ENCODE measurements at places on chromosomes 6 and 20. TPM values are rescaled to one million over a fixed set of nuclear protein-coding genes. Genes with fewer than 3 reads are reported as not detected.

The SLC17A4 gene
- not detected for polyA plus RNA-seq

The PPP1R14C gene
- 0.11 TPM for polyA plus RNA-seq

The ECT2L gene
- not detected for polyA plus RNA-seq

The IMPG1 gene
- polyA plus RNA-seq = not detected

The TGM2 gene
- 313 TPM for polyA plus RNA-seq

The SRMS gene
- not detected for polyA plus RNA-seq

The CD109 gene
- 14.7 TPM for polyA plus RNA-seq

The C4A gene
- 5.9 TPM for polyA plus RNA-seq

The SLC26A8 gene
- not detected for polyA plus RNA-seq

The SLC22A16 gene
- polyA plus RNA-seq = not detected

The ZSWIM1 gene
- polyA plus RNA-seq = 6.0 TPM

The DEFB114 gene
- not detected for polyA plus RNA-seq

The NAA20 gene
- polyA plus RNA-seq = 34.5 TPM

The CLIC5 gene
- polyA plus RNA-seq = not detected

The ARMC2 gene
- 2.4 TPM for polyA plus RNA-seq

The SPAG4 gene
- polyA plus RNA-seq = 11.4 TPM

The SLC35F1 gene
- 0.02 TPM for polyA plus RNA-seq

The BMP5 gene
- polyA plus RNA-seq = not detected

The RNF217 gene
- polyA plus RNA-seq = 18.6 TPM

The GPR63 gene
- 0.38 TPM for polyA plus RNA-seq

The SYCP2 gene
- polyA plus RNA-seq = 1.2 TPM

The ID4 gene
- 2.2 TPM for polyA plus RNA-seq

The PHACTR3 gene
- polyA plus RNA-seq = not detected

The BTN1A1 gene
- polyA plus RNA-seq = not detected

The GSTA2 gene
- not detected for polyA plus RNA-seq

The OOEP gene
- polyA plus RNA-seq = not detected

The GRM4 gene
- 0.02 TPM for polyA plus RNA-seq

The CLPSL2 gene
- not detected for polyA plus RNA-seq

The EFCAB8 gene
- not detected for polyA plus RNA-seq

The ZSCAN16 gene
- 1.8 TPM for polyA plus RNA-seq

The APOM gene
- polyA plus RNA-seq = 4.8 TPM

The HSPA12B gene
- polyA plus RNA-seq = not detected

The MCHR2 gene
- polyA plus RNA-seq = not detected

The KPNA5 gene
- polyA plus RNA-seq = 1.6 TPM

The SLC24A3 gene
- 0.94 TPM for polyA plus RNA-seq

The BPIFB1 gene
- not detected for polyA plus RNA-seq

The PRPH2 gene
- polyA plus RNA-seq = 2.3 TPM

Measured in BJ (cell line).